Testis (tissue), 5 donors: ENCODE measurements at places on chromosomes 16 and 17. TPM values are rescaled to one million over a fixed set of nuclear protein-coding genes. Genes with fewer than 3 reads are reported as not detected.

DNA sequence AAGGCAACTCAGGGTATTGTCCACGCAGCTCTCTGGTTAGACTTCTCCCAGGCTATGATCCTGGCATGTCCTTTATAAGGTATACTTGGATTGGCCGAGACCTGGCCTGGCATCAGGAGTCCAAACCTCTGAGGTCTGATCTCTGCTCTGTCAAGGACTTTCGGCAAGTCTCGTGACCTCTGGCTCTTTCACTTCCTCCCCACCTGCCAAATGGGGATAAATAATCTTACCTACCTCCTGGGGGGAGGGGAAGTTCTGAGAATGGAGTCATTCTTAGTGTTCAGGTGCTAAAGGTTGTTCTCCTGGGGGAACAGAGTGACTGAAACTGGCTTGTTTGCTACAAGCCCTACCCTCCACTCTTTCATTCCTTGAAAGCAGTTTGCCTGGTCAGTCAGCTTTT is 7.6 kb downstream of the ATXN1L start:
- no peak overlapping the region for H3K4me3 ChIP-seq
- no peaks in the 10 kb centered on the region for H3K27me3 ChIP-seq
- H3K4me1 ChIP-seq, result no peaks in the 10 kb centered on the region
- DNase-seq, result no peak

MYCBPAP gene
- 315 TPM for polyA plus RNA-seq

GRCh38 chr16:20598832-20599469 is 22.8 kb upstream of the ACSM2B start:
- no peaks in the 10 kb centered on the region for H3K27me3 ChIP-seq
- no peaks in the 10 kb centered on the region for H3K36me3 ChIP-seq
- no peaks in the 10 kb centered on the region for H3K4me1 ChIP-seq
- no peak for DNase-seq
- no peak overlapping the region for H3K27ac ChIP-seq

DNA sequence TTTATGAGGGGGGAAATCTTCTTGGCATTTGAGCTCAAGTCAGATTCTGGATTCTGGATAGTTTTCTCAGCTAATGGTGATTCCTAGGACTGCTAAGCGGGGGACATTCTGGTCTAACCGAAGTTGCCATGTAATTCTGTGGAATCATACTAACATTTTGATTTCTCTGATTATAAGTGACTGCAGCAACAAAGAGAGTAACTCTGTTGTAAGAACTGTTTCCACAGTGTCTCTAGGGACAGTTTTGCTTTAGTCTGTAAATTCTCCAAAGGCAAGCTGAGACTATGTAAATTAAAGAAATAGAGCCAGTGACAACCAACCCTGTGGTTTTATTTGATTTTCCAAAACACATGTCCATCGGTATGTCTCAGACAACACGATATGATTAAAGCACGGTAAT is 286.2 kb downstream of the IRX3 start:
- DNase-seq, result no peak
- H3K4me1 ChIP-seq, result no peaks in the 10 kb centered on the region
- H3K27me3 ChIP-seq, result no peaks in the 10 kb centered on the region
- no peak overlapping the region for H3K4me3 ChIP-seq
- H3K27ac ChIP-seq, result no peak overlapping the region
- H3K36me3 ChIP-seq, result no peaks in the 10 kb centered on the region

DNA sequence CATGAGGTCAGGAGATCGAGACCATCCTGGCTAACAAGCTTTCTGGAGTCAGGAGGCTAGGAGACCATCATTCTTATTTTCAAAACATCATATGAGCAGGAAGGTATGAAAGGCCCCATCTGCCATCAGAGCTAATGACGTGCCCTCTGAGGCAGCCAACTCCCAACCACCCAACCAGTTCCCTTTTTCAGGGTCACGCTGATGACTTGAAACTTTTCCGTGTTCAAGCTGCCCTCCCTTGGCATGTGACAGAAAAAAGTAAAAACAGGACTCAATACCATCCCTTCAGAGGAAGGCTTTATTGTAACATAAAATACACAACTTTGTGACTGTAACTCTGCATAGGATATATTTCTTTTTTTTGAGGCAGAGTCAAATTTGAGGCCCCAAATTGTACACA is 4.6 kb upstream of the GHDC start:
- no peak for DNase-seq
- peak overlapping the region; percentile 61 for H3K27ac ChIP-seq
- H3K27me3 ChIP-seq, result no peaks in the 10 kb centered on the region
- H3K36me3 ChIP-seq, result no peaks in the 10 kb centered on the region
- H3K4me3 ChIP-seq, result no peak overlapping the region

DNA sequence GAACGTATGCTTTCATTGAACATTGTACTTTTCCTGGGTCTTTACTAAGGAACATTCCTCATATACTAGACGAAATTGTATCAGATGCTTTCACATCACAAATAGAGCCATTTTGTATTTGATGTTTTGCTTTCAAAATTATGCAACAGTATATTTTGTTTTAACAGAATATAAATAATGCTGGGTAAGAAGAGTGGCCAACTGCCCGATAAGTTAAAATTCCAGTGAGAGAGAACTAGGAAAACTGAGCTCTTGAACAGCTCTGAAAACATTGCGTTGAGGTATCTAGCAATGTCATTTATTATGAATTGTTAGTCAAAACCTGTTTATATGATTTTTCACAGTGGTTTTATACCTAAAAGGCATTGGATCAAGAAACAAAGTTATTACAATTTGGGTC is 50.8 kb downstream of the USP10 start:
- DNase-seq, result no peak
- peaks cover 31% of the 10 kb centered on the region for H3K4me1 ChIP-seq
- no peaks in the 10 kb centered on the region for H3K36me3 ChIP-seq
- H3K4me3 ChIP-seq, result no peak overlapping the region

GRCh38 chr17:75517297-75517865 is 1.1 kb downstream of the TSEN54 start:
- H3K4me3 ChIP-seq, result peak overlapping the region; percentile 84
- H3K27ac ChIP-seq, result no peak overlapping the region
- no peaks in the 10 kb centered on the region for H3K27me3 ChIP-seq
- DNase-seq, result no peak
- H3K4me1 ChIP-seq, result peaks cover 27% of the 10 kb centered on the region

PRSS33 gene
- 4.4 TPM for polyA plus RNA-seq

DNA sequence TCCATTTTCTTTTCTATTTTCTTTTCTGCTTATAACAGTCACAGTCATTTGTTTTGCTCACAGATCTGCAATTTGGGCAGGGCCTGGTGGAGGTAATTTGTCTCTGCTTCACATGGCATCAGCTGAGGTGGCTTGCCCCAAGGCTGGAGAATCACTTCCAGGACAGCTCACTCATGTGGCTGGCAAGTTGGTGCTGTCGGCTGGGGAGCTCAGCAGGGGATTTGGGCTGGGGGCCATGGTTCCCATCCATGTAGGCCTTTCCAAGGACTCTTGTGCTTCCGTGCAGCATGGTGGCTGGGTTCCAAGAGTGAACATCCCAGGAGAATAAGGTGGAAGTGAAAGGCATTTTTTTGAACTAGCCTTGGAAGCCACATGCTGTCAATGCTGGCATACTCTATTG is 85.7 kb downstream of the MGAT5B start:
- no peak overlapping the region for H3K27ac ChIP-seq
- no peak for DNase-seq
- H3K4me1 ChIP-seq, result peaks cover 7% of the 10 kb centered on the region
- H3K4me3 ChIP-seq, result no peak overlapping the region

DNA sequence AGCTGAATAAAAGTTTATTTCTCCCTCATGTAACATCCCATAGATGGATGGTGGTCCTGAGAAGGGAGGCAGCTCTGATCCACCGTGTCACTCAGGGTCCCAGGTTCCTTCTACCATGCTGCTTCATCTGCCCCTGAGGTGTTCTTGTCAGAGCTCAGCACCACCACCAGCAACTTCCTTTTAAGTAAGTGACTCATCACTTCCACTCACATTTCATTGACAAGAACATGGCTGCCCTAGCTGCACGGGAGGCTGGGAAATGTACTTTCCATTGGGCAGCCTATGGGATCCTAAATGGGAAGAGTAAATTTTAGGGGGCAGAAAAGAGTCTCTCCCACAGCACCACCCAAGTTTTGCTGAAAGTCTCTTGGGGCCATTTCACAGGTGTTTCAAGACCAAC is 134.7 kb downstream of the USP31 start:
- no peaks in the 10 kb centered on the region for H3K27me3 ChIP-seq
- no peak for DNase-seq
- H3K4me3 ChIP-seq, result no peak overlapping the region
- H3K27ac ChIP-seq, result no peak overlapping the region
- H3K4me1 ChIP-seq, result no peaks in the 10 kb centered on the region

DNA sequence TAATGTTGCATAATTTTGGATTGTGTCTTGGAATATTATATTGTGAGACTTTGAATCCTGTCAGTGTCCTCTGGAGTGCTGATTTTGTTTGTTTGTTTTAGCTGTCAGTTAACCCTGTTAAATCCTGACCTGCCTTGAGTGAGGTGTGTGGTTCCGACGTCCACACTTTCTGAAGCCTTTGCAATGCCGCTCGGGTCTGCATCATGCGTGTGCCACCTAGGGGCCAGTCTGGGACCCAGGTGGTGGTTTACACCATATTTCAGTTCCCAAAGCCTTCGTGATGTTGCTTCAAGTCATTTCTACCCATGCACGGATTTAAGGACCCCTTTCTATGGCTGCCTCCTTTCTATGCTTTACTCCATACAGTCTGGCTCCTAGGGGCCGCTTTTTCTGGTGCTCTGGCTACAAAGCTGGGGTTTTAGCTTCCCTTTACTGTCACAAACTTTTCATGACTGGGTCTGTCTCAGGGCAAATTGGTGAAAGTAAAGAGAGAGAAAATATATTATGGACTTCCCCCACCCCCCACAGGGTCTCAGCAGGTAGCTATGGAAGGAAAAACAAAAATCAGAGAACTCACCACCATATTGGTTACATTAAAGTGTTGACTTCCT is 11.4 kb upstream of the OR4D1 start:
- H3K4me1 ChIP-seq, result no peaks in the 10 kb centered on the region
- no peak overlapping the region for H3K27ac ChIP-seq
- no peaks in the 10 kb centered on the region for H3K36me3 ChIP-seq
- H3K4me3 ChIP-seq, result no peak overlapping the region
- no peaks in the 10 kb centered on the region for H3K27me3 ChIP-seq

DNA sequence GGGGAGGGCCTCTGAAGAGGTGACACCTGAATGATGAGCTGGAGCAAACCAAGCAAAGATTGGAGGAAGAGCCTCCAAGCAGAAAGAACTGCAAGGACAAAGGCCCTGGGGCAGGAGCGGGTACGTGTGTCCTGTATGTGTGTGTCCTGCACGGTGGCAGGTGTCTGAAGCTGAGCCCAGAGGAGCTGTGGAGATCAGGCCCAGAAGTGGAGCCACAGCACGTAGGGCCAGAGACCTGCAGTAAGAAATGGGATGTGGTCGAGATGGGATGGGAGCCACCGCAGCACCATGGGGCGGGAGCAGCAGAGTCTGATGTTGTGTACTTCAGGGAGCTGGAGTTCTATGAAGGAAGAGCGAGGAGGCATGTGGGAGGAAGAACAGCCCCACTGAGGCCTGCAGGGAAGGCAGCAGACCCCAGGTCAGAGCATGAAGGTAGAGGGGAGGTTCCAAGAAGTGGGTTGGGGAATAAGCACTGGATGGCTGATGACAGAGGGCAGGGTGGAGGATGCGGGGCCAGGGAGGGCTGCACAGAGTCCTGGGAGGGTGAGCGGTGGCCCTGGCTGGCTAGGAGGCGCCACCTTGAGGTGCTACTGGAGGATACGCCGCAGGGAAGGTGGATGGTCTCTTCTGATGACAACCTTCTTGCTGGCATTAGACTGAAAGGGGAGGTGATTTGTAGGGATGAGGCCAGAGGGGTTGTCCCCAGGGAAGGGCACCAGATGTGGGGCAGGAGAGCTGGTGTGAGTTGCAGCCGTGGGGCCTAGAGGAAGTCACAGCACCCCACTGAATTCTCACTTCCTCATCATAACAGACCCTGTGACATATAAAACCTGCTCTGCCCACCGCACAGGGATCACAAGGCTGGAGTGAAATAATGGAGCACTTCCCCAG is 10.6 kb upstream of the CETP start:
- no peaks in the 10 kb centered on the region for H3K4me1 ChIP-seq
- no peaks in the 10 kb centered on the region for H3K36me3 ChIP-seq

RND2 gene
- polyA plus RNA-seq, result 48.7 TPM

DNA sequence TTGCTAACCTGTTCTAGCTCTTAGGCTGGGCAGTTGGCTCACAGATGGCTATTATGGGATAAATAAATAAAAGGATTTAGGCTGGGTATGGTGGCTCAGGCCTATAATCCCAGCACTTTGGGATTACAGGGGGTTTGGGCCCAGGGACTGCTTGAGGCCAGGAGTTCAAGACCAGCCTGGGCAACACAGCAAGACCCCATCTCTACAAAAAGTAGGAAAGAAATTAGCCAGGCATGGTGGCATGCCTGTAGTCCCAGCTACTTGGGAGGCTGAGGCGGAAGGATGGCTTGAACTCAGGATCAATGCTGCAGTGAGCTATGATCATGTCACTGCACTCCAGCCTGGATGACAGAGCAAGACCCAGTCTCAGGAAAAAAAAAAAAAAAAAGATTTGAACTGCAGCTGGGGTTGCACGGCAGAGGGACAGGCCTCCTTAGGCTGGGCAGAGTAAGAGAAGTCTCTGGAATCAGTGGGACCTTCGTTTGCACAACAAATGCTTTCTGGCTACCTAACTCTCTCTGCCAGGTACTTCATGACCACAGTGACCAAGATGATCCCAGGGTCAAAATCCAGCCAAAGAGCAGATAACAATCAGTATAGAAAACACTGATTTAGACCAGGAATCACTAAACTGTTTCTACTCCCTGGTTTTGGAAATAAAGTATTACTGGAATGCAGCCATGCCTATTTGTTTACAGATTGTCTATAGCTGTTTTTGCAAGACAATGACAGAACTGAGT is 6.8 kb downstream of the RUSF1 start:
- H3K4me3 ChIP-seq, result no peak overlapping the region
- peaks cover under 1% of the 10 kb centered on the region for H3K4me1 ChIP-seq
- H3K27ac ChIP-seq, result no peak overlapping the region
- H3K36me3 ChIP-seq, result no peaks in the 10 kb centered on the region
- DNase-seq, result no peak

SYNGR3 gene
- polyA plus RNA-seq, result 10.0 TPM

HOXB4 gene
- 1.6 TPM for polyA plus RNA-seq

GRCh38 chr16:78953526-78953925 is 647.0 kb downstream of the MAF start:
- DNase-seq, result no peak
- H3K27ac ChIP-seq, result no peak overlapping the region
- H3K36me3 ChIP-seq, result no peaks in the 10 kb centered on the region
- no peak overlapping the region for H3K4me3 ChIP-seq
- H3K4me1 ChIP-seq, result peaks cover 11% of the 10 kb centered on the region

GRCh38 chr17:58452738-58453137 is 35.4 kb upstream of the RNF43 start:
- DNase-seq, result no peak
- no peaks in the 10 kb centered on the region for H3K4me1 ChIP-seq
- H3K27ac ChIP-seq, result no peak overlapping the region

SLC35G6 gene
- 3.9 TPM for polyA plus RNA-seq

DNA sequence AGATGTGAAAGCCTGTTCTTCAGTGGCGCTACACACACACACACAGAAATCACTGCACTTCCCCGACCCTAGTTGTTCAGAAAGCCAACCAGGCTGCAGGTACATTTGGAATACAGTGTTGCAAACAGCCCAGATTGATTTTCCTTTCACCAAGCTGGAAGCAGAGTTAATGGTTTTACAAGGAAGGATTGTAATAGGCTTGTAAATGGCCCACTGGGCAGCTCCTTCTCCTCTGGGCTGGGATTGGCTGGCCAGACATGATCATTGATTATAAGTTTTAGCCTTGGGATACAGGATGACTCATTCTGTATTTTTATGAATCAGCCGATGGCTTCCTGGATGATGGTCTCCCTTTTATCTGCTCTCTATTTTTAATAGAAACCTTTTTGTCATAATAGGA is 2.5 kb downstream of the VAT1L start:
- no peak overlapping the region for H3K27ac ChIP-seq
- no peaks in the 10 kb centered on the region for H3K27me3 ChIP-seq
- no peaks in the 10 kb centered on the region for H3K36me3 ChIP-seq
- no peak overlapping the region for H3K4me3 ChIP-seq
- peaks cover 9% of the 10 kb centered on the region for H3K4me1 ChIP-seq
